ENCODE measurements at places on chromosomes 3 and 15.

DNA sequence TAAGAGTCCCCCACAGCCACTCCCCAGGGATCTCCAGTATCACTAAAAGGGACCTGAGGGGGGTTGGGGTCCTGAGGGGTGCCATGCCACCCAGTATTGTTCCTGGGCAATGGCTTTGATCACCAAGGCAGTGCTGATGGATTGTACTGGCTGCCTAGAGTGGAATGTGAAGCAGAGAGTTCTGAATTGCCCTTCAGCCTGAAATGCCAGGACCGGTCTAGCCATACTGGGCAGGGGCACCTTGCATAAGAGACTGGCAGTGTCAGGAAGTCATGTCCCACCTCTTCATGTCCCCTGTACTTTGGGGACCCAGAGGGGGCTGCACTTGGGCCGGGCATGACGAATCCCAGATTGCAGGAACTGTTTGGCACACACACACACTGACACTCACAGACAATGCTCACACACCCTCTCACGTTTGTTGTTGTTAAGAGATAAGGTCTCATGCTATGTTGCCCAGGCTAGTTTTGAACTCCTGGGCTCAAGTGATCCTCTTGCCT, 4.5 kb upstream of the TKT start:
- no peak for DNase-seq

GRCh38 chr3:88059380-88060170, 520 bp downstream of the ZNF654 start:
- no peak for DNase-seq

DNA sequence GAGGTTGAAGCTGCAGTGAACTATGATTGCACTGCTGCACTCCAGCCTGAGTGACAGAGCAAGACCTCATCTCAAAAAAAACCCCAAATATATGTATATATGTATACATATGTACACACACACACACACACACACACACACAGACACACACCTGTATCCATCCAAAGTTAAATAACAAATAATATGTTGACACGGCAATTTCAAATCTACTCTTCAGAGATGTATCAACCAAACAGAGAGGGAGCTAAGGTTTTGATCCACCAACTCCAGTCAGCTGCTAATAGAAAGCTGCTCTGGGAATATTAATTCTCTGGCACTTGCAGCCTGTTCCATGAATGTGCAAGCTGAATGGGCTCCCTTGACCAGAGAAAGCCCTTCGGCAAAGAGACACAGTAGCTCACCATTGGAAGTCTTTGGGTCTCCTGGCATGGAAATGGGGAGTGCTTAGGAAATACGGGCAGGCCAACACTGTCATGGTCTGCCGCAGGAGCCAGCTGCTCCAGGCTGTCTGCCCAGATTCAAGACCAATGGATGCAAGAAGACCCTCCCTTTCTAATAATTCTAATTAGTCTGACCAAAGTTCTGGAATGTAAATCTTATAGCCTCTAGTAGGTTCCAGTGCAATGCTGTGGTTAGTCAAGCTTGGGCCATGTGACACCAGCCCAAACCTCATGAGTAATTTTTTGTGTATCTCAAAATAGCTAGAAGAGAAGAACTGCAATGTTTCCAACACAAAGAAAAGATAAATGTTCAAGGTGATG, 299.8 kb downstream of the KBTBD8 start:
- no peak for DNase-seq

- DNase-seq = no peak
These were observed 3.6 kb upstream of the OR5K4 start for GRCh38 chr3:98350082-98350481.

DNA sequence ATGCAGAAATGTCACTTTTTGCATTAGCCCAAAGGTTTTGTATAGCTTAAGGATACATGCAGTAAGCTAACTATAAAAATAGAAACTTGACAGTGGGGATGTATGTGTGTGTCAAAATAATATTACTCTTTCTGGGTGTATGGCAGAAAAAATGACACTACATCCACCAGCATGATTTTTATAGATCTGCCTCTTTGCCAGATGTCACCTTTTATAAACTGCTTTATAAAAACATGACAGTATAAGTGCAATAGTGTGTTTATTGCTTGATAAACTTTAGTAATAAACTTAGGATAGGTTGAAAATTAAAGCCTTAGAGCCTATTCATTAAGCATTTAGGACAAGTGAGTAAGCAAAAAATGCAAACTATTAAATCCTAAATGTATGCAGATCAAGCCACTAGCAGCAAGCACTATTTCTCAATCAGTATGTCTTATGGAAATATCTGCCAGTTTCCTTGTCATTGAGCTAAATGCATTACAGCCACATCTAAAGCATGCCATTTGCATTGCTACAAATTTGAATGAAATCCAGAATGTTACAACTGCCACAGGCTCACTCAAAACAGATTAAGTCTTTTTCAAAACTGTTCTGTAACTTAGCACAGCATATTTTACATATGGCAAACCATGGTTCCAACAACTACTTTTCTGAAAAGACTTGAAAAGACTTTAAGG, 935.0 kb downstream of the FHIT start:
- no peak for DNase-seq

- DNase-seq = no peak
These were observed 352.8 kb upstream of the SEMA6D start for GRCh38 chr15:47364230-47365141.

- DNase-seq = no peak
These were observed 115.2 kb upstream of the PDZRN3 start for GRCh38 chr3:73739791-73740453.

DNA sequence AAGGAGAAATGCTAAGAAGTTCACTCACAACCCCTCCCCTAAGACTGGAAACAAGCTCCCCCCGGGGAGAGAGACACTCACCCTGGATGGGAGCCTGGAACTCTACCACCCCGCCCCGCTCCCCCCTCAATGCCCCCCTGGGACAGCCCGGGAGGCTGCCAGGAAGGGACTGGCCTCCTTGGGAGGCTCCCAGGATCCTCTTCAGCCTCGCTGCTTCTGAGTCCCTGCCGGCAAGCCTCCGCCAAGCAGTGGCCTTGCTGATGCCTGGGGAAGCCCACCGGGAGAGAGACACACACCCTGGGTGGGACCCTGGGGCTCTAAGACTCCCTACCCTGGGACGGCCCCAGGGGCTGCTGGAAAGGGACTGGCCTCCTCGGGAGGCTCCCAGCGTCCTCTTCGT, 33.4 kb downstream of the CPEB1 start:
- DNase-seq = no peak

GRCh38 chr15:37112171-37112570, 11.8 kb upstream of the MEIS2 start:
- DNase-seq = no peak

DNA sequence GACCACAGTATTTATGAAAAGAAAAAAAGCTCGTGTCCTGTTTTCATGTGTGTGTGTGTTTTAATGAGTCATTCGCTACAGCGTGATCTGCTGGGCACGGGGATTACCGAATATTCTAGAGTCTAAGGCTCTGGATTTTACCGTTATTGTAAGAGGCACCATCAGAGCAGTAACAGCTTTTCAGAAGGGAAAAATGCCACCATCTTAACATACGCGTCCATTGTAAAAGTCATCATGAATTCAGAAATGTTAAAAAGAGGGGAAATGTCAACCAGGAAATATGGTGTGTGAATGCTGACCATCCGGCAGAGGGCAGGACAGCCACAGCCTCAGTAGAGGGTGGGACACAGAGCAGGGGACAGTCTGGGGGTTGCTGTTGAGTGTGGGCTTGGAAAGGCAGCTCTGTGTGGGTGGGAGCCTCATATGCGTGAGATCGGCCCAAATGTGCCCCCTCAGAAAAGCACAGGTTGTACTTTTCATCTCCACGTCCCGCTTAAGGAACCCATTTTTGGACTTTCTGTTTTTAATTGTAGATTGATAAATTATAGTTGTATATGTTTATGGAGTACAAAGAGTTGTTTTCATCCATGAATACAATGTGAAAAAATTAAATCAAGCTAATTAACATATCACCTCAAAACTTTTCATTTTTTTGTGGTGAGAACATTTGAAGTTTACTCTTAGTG, 69.6 kb downstream of the ASB7 start:
- DNase-seq = no peak

- DNase-seq = no peak
These were observed 250.1 kb downstream of the ZBTB20 start for GRCh38 chr3:114896978-114897377.

DNA sequence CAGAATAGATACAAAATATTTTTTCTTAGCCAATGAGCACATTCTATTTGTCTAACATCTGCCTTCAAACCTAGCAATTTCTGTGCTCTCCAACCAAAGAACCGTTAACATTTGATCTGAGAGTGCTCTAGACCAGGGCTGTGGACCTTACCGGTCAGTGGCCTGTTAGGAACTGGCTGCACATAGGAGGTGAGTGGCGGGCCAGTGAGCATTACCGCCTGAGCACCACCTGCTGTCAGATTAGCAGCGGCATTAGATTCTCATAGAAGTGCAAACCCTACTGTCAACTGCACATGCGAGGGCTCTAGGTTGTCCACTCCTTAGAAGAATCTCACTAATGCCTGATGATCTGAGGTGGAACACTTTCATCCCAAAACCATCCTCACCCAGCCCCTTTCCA, 131.7 kb downstream of the CADM2 start:
- DNase-seq = no peak

DNA sequence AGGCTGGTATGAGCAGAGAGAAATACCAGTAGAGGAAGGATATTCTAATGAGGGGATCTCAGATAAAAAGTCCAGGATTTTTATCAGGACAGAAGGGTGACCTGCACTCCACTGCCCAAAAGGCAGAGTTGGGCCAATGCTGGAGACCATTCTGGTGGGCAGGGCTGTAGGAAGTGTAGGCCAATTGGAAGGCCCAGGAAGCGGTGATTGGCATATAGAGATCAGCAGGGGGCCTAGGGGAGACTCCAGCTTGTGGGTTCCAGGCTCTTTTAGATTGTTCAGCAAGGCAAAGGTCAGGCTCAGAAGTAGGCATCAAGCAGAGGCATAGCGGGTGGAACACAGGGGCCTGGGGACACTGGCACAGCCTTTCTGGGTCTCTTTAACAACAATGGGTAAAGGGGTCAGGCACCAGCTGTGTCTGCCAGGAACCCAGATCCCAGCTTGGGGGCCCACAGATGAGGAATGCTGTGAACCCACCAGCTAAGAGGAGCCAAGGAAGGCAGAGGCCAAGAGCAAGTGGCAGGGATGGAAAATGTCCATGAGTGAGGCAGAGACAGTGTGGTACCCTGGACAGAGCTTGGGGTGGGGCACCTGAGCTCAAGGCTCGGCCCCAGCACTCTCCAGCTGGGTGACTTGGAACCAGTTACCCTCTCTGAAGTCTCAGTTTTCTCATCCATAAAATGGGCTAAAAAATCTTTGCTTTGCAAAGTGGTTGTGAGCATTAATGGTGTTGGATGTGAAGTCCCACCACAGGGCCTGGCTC, 27.0 kb upstream of the RASGRF1 start:
- no peak for DNase-seq

- no peak for DNase-seq
These were observed 132.0 kb upstream of the IL12A start for GRCh38 chr3:159856590-159857104.

- DNase-seq = no peak
These were observed 126.0 kb upstream of the LMOD3 start for GRCh38 chr3:69248436-69248835.

GRCh38 chr15:58518626-58519025, 86.8 kb downstream of the LIPC start:
- DNase-seq = no peak
